Fibroblast of villous mesenchyme (primary cell): ENCODE measurements at places on chromosomes 3 and 15.

DNA sequence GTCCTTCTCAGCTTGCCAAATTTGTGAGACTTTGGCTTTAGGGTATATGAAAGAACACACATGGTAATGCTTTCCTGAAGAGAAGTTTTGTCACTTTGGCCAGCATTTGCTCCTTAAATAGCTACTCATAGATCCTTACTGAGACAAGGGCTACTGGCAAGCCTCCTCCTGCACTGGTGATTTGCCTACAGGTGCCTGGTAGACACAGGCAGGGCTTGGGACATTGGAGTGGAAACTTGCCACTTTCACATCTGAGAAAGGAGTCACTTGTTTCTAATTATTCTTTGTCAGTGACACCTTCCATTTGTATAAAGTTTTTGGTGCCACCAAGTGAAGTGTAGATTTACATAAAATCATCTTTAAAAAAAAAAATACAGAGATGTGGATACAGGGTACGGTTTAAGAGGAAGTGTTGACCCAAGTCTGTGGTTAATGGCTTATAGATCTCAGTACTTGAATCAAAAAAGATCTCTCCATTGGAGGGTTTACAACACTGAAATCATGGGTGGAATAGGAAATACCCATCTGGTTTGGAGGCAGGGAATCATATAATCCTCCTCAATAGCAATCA lies 132.8 kb upstream of the GADL1 start:
- no peak for DNase-seq

GRCh38 chr3:169771497-169772304 lies 1.5 kb upstream of the MYNN start:
- peak; percentile 82 for DNase-seq

DNA sequence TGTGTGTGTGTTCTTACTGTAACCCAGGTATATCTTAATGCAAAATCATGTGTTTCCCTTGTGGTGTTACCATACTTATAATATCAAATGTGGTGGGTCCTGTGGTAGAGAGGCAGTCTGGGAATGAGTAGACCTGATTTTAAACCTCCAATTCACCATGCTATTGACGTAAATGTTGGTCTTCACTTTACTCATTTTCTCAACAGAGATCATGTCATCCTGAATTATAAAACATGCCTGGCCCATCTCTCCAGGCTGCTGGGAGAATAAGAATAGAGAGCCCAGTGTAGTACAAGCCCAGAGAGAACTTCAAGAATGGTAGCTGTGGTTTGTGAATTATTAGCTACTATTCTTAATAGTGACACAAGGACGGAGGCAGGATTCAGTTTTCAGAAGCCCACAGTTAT lies 88.1 kb downstream of the MBNL1 start:
- no peak for DNase-seq

DNA sequence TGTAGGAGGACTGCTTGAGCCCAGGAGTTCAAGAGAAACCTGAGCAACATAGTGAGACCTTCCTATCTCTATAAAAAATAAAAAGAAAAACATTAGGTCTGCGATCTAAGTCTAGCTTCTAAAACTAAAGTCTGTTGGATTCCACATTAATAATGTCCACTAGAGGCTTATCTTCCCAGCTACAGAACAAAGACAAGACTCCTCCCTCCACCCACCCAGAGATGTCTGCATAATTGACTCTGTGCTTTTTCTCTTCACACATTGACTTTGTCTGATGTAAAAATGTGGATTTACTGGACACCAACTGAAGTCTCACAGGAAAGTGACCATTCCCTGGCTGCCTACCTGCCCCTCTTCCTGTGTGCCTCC lies 91.8 kb downstream of the ATP10A start:
- DNase-seq: no peak

GRCh38 chr3:122100591-122101463 lies 45.7 kb downstream of the CD86 start:
- DNase-seq: no peak

DNA sequence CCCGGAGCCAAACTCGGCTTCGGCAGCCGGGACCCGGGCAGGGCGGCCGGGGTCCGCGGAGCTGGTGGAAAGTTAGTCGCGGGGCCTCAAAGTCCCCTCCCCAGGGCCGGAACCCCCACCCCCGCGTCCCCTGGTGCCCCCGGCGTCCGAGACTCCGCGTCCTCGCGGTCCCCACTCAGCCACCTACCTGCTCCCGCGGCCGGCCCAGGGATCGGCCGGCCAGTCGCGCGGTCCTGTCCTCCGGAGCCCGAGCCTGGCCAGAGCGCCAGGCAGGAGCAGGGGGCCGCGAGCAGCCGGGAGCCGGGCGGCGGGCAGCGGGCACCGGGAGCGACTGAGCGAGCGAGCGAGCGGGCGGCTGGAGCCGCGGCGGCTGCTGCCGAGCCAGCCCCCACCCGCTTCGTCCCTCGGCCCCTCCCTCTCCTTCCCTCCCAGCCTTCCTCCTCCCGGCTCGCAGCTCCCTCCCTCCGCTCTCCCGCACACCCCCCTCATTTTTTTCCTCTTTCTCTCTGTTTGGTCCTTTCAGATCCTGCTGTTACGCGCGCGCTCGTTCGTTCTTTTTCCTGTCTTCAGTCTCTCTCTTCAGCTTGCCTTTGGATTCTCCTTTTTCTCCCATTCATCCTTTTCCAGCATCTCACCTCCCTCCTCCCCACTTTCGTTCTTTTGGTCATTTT lies at the start of gene MEGF11:
TSS of gene MEGF11 (minus strand) at position 333 of the 671 bp plus-strand sequence. CDS start 125,347 bp downstream, outside the sequence.
- DNase-seq: peak; percentile 43

GRCh38 chr3:98326105-98326893 lies 27.4 kb upstream of the OR5K4 start:
- no peak for DNase-seq

GRCh38 chr3:23797491-23797890 lies 8.3 kb upstream of the UBE2E1 start:
- no peak for DNase-seq

GRCh38 chr3:8739757-8740504 lies 6.3 kb downstream of the CAV3 start:
- peak; percentile 30 for DNase-seq

GRCh38 chr3:9994086-9994844 lies 7.6 kb upstream of the EMC3 start:
- DNase-seq: peak; percentile 70

DNA sequence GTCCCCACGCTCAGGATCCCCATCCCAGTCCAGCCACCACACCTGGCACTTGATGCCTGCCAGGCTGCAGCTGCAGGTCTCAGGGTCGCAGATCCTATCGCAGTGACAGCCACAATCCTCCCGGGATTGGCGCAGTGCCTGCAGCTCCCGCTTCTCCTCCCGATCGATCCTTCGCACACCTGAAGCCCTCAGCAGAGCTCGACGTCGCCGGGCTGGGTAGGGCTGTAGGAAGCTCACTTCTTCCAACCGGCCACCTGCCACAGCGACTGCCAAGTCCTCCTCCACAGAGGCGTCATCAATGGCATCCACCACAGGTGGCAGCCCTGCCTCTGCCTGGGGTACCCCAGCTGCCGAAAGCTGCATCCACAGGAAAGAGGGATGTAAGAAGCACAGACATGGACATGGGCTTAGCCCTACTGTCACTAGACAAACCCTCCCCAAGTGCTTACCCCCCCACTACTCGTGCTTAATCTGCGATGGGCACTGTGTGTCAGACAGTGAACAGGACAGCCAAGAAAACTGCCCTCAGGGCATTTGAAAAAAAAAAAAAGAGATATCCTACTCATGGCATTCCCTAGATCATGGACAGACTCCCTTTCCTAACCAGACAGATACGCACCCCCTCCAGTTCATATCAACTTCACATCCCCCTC lies 9.2 kb downstream of the CSRNP1 start:
- no peak for DNase-seq
